ENCODE measurements at places on chromosomes 1 and 21.

DNA sequence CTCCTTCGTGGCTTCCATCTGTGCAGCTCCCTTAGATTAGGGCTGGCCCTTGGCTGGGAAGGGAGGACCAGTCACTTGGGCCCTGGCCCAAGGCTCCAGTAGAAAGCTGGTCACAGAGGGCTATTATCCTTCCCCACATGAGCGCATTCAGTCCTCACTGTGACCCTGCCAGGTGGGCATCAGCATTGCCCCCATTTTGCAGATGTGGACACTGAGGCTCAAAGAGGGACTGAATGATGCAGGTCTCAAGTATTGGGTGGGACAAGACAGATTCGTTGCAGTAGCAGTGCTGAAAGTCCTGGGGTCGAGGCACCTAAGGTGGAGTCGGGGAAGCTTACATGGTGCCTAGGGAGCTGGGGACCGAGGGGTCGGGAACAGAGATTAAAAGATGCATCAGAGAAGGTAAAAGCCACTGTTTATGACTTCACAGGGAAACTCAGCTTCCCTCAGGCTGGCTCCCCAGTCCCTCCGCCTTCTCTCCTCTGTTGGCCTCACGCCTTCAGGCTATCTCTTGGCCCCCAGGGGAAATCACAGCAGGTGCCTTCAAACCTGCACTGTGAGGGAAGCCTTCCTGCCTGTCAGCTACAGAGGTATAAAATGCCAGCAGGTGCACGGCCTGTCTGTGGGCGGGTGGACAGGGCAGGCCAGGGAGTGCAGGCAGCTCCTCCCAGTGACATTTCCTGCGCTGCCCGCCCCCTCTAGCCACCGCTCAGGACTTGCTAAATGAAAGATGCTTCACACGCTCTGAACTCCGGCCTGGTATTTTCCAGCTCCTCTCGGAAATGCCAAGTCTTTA is 178.4 kb downstream of the GRIK3 start:
- no peak for DNase-seq

DNA sequence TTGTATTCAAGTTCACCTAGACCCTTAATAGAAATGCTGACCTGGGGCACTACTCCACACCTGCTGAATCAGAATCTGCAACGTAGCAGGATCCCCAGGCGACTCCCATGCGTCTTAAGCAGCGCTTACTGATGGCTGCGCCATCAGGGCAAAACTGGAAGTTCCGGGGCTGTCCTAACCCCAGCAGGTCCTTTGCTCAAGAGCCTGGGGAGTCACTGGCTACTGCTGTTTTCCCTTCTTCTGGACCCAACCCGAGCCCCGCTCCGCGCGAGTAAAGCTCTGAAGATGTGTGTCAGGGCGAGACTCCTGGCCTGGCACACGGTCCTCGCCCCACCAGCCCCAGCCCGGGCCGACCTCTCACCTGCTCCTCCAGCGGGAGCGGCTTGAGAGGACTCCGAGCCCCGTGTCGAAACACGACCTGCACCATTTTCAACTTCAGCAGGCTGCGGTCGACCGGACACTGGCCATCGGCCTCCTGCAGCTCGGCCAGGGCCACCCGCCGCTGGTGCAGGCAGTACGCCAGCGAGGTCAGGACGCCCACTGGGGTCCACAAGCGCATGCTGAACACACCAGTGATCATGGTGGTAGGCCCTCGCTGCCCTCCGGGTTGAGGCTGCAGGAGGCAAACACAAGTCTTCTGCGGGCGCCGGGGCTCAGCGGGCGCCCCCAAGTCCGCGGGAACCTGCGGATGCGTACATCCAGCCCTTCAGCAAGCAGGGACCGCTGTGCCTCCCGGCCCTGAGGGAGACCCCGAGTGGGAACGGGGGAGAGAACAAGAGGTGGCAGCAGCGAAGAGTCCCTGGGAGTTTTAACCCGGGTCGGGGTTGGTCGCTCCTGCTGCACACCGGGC is 630 bp downstream of the ACP6 start:
- DNase-seq, result no peak

GRCh38 chr1:21655748-21656147 is 13.4 kb downstream of the RAP1GAP start:
- DNase-seq, result no peak

- DNase-seq, result no peak
These were observed 9.8 kb downstream of the OVGP1 start for GRCh38 chr1:111417755-111418154.
